Activated CD4-positive, CD25-positive, alpha-beta regulatory T cell (primary cell): ENCODE measurements at places on chromosomes 7 and 10.

- no peak for DNase-seq
Measured at GRCh38 chr10:132546567-132547420, 9.2 kb downstream of the INPP5A start.

DNA sequence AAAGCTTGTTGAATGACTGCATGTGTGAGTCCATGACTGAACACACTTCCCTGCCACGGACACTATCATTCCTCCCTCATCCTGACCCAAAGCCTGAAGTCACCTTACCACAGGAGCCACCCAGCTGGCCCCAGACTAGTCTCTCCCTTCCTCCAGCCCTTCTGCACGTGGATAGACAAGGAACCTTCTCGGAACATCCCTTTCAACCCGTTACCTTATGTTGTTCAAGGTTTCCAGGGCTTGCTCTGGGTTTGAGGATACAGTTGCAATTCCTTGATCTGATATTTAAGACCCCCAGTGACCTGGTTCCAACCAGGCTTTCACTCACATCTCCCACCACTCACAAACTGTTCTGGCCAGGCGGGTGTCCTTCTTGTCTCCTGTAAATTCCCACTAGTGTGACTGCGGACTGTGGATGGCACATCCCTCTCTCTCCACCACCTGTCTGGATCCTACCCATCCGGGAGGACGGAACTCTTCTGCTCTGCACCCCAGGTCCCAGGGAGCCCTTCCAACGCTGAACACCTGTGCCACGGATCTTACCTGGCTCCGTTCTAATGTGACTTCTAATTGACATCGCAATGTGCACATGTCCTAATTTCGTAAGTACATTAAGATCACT is 62.5 kb downstream of the HIPK2 start:
- DNase-seq = no peak

DNA sequence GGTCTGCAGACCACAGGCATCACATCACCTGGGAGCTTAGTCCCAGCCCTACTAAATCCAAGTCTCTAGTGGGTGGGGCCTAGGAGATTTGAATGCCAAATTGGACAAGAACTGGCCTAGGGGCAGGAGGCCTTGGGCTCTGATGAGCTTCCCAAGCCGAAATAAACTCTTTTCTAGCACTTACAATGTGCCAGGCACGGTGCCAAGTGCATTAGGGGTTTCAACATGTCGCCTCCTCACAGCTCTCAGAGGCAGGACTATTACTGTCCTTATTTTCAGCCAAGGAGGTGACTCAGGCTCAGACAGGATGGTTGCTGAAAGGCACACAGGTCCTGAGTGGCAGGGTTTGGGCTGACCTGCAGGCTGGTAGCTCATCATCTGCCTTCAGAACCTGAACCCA is 9.2 kb upstream of the CPA1 start:
- no peak for DNase-seq

DNA sequence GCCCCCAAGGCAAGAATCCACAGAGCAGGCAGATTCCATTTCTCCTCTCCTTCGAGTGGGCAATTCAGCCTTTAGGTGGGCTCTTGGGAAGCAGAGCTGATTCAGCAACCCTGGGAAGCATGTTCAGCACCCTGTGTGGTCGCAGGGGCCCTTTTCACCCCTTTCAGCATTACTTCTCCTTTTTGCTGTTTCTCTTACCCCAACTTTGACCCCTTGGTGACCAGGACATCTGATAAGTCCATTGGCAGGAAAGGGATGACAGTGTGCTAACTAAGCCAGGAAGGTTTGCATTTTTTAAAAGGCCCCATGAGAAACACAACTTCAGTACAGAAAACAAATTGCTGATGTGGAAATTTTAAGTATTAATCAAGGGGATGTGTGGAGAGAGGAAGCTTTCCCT is 283.7 kb upstream of the NRP1 start:
- DNase-seq = no peak

GRCh38 chr10:15445006-15445390 is 73.9 kb upstream of the FAM171A1 start:
- no peak for DNase-seq

GRCh38 chr10:109963439-109963838 is 40.1 kb upstream of the XPNPEP1 start:
- DNase-seq = no peak

DNA sequence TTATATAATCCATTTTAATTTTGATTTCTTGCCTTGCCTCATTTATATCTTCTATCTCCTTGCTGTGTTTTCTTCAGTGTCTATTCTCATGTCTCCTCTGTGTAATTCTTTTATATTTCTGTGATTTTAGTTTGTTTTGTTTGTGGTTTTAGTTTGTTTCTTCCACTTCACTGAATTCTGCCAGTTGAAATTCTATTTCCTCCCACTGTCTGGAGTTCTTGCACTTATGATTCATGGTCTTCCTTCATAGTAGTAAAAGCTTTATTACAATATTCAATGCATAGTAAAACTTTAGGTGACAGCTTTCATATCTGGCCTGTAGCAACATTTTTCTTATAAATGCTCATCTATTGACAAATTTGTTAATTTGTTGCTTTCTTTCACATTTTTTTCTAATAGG is 113.3 kb downstream of the MAGI2 start:
- DNase-seq = no peak

GRCh38 chr10:109928475-109928891 is 5.2 kb upstream of the XPNPEP1 start:
- DNase-seq = no peak

GRCh38 chr7:117096942-117097341 is 143.6 kb downstream of the ST7 start:
- no peak for DNase-seq
